ENCODE measurements at places on chromosomes 5 and 9.

- no peak for DNase-seq
Observed at GRCh38 chr9:15873573-15874177, 320.8 kb downstream of the CCDC171 start.

- peak; percentile 75 for DNase-seq
Observed at GRCh38 chr5:169777159-169777558, 140.1 kb downstream of the DOCK2 start.

GRCh38 chr5:38011668-38012188 is 171.9 kb upstream of the GDNF start:
- DNase-seq = peak; percentile 35

DNA sequence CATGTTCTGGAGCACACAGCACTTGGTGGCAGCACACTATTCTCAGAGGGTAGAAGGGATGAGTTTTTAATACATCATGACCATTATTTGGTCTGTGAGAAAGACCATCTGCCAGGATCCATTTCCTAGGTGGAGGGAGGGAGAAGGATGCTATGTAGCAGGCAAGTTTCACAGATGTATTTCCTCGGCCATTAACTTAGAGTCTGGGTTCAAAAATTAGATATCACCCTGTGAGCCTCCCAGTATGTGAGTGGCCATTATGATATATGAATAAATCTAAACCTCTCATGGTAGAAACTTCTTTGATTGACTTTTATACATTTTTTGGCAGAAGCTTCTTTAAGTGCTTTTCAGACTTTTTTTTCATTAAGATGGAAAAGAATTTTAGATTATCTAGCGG is 133.9 kb downstream of the SREK1 start:
- no peak for DNase-seq

- DNase-seq = no peak
Observed at GRCh38 chr5:41649659-41650058, 139.3 kb upstream of the PLCXD3 start.

DNA sequence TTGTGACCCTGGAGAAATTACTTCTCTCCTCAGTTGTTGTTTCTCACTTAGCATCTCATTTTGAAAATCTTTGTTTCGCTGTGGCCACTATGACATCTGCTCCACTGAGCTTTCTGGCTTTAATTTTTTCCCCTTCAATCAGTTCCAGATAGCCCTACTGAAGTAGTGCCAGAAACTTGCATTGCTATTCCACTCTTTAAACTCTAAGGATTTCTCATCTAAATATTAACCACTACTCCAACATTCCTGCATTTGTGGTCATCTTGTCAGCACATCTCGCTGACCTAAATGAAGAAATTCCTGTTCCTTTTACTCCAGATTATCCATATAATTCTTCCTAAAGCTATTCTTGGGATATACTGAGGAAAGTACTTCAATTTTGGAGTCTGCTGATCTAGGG is 15.3 kb upstream of the NOL6 start:
- no peak for DNase-seq

GRCh38 chr5:129971714-129972113 is 67.4 kb downstream of the CHSY3 start:
- DNase-seq = no peak

- no peak for DNase-seq
Observed at GRCh38 chr5:130501151-130501865, 597.0 kb downstream of the CHSY3 start.

DNA sequence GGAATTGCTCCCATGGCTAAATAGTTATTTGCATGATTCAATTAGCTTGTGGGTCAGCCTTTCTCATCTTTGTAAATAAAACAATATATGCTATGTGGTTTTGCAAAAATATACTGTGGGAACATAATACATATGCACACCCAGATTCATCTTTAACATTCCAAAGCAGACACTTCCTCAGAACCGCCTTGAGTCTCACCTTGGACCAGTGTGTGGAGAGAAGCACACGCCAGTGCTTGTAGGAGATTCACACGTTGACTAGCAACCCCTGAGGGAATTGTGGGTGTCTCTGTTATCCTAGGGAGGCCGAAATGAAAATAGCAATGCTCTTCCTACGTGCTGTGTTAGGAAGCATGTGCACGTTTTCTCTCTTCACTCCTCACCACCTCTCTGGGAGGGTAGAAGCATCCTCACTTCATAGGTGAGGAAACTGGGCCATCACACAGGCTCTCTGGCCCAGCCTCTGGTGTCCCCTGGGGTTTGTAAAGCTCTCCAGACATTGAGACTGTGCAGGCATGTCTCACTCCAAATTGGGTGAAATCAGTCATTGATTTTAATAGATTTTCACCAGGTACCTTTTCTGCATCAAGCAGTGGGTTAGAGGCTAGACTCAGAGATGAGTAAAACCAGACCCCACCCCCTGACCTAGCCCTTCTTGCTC is 221.7 kb downstream of the PBX3 start:
- DNase-seq = no peak

DNA sequence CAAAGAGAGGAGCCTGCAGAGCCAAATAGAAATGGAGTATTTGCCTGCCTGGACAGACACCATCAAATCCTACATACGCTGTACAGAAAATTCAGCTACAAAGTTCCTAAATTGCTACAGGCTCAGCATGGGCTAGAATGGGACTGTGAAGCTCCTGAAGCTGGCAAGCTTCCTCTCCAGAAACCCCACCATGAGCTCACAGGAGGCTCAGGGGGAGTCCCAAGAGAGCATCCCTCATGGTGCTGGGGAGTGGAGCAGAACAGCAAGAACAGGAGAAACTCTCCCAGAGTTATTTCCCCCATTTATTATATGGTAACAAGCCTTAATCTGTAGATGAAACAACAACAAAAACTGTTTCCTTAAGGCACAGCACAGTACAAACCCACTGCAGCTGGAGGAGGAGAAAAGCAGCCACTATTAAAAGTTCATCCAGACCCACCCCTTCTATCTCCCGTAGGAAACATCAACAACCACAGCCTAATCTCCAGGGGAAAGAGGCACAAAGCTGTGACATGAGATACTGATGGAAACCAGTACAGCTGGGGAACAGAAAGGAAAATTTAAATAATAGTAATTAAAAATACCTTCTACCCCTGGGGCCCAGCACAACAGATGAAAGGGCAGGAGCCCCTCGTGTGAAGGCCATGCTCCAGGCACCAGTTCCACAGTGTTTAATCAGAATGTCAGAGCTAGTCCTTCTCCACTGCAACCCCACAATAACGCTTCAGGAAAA is 548.5 kb downstream of the MTRR start:
- no peak for DNase-seq
